ENCODE measurements at places on chromosomes 7 and 10.

DNA sequence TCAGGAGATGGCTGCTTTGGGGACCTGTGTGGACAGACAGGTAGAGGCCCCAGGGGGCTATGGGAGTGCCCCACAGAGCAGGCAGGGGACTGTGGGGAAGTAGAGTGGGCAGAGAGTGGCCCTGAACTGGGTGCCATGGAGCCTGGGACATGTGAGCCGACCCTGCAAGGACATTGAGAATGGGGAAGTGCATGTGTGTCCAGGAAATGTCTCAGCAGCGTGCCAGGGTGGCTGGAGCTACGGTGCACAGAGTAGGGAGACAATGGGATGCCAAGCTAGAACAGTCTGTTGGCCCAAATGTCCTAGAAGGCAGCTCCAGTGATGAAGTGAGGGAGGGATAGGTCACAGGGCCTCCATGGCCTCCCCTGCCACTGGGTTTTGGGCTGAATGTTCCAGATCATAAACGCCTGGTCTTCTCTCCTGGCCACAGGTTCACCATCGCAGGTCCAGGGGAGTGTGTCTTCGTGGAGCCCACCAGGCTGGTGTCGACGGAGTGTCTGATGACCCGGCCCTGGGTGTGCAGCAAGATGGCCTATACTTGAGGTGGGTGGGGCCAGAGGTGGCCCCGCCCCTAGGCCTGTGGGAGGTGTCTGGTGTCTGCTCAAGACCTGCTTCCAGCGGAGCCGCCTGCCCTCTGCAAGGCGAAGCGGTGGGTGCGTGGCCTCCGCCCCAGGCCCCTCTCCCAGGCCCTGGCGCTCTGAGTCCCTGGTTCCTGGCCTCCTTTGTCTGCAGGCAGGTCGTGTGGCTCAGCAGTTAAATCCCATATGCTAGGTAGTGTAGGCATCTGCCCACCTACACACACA, 20.5 kb downstream of the CLEC2L start:
- DNase-seq, result peak; percentile 39

GRCh38 chr7:4801839-4802231, 26.4 kb downstream of the AP5Z1 start:
- DNase-seq, result no peak

GRCh38 chr7:51214098-51214497, 102.5 kb downstream of the COBL start:
- DNase-seq, result no peak

- peak; percentile 64 for DNase-seq
Measured at GRCh38 chr7:100132697-100133151, 6.0 kb downstream of the MBLAC1 start.

GRCh38 chr7:20365486-20365885, 34.8 kb downstream of the ITGB8 start:
- DNase-seq, result peak; percentile 30

GRCh38 chr10:133422807-133423771, 1.3 kb downstream of the SPRN start:
- no peak for DNase-seq

- DNase-seq, result peak; percentile 100
Measured at GRCh38 chr10:110918643-110919348, at the start of gene BBIP1. BBIP1 (minus strand) TSS chr10:110919180; CDS start chr10:110918157, 1,023 bp downstream.

DNA sequence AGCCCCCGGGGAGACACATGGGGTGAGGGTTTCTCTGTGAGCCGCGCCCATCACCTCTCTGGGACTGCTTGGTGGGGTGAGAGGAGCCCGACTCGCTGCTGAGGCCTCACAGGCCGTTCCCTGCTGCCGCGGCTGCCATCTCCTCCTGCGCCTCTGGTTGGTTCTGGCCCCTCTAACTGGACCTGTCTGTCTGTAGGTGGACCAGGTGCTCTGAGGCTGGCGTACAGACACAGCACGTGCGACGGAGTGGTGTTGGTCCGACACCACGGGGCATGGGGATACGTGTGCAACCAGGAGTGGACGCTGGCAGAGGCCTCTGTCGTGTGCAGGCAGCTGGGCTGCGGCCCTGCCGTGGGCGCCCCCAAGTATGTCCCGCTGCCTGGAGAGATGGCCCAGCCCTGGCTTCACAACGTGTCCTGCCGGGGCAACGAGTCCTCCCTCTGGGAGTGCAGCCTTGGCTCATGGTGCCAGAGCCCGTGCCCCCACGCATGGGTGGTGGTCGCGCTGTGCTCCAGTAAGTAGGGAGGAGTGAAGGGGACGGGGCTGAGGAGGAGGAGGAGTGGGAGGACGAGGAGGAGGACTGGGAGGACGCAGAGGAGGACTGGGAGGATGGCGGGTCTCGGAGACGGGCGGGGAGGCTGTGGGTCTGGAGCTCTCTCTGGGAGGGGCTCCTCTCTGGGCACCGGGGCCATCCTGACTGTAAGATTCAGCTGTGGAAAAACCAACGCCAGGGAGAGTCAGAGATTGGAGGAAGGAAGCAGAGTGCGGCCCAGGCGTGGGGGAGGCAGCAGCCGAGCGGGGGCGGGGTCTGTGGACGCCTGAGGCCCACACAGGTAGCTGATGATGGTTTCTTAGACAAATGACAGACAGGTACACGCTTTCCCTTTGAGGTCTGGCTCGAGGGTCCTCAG, 2.6 kb downstream of the SCART1 start:
- no peak for DNase-seq

GRCh38 chr7:18962031-18962430, 155.4 kb downstream of the TWIST1 start:
- no peak for DNase-seq

GRCh38 chr10:71737001-71737833, 17.6 kb upstream of the C10orf105 start:
- no peak for DNase-seq

GRCh38 chr7:103541026-103541425, 95.0 kb upstream of the SLC26A5 start:
- DNase-seq, result no peak

- no peak for DNase-seq
Measured at GRCh38 chr10:29575098-29575455, 59.7 kb downstream of the SVIL start.

DNA sequence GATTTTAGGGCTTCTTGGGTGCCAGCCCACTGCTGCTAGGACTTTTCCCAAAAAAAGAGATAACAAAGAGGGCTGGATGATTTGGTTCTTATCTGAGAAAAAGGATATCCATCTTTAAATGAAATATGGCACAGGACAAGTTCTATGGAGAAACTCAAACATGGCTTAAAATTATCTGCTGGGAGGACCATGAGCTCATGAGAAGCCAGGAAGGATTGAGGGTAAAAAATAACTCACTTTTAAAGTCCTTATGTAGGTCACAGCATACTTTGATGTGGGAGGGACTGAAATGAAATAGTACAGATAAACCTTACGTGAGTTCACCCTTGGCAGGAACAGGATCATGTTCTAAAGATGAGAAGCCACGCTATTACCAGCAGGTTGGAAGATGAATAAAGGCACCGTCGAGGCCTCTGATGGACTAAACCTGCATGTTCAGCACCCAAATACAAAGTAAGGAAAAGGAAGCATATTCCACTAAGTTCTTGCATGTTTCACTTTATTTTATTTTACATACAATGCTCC, 369.2 kb upstream of the KLF6 start:
- DNase-seq, result no peak

DNA sequence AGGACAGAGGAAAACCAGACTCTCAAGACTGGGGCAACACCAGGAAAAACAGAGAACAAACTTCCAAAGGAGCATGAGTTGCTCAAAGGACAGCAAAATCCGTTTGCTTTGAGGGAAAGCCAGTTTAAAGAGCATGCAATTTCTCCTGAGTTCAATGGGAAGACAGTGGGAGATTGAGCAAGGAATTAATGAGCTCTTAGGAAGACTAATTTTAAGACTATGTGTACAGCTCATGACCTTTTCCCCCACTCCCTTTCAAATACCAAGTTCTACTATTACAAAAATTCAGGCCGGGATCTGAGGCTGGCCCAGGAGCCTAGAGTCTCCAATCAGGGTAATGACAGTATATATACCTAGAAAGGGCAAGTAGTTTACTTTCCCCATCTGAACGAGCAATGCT, 79.2 kb downstream of the EPDR1 start:
- DNase-seq, result no peak

DNA sequence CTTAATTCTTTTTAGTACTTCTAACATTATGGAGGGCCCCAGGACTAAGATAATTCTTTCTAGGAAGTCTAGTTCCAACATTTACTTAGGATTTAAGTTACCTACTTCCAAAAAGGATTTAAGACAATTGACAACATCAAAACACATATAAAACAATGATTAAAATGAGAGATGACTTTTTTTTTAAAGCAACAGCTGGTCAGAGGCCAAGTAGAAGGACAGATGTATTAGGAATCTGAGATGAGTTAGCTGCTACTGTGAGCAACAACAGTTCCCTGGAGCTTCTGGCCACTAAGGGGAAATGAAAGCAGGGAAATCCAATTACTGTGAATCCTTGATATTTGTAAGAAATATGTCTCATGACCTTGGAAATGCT, 222.3 kb downstream of the PHTF2 start:
- DNase-seq, result peak; percentile 45

GRCh38 chr7:24907311-24907886, 72.6 kb downstream of the OSBPL3 start:
- no peak for DNase-seq

GRCh38 chr10:113954409-113954808, 89.3 kb upstream of the ADRB1 start:
- DNase-seq, result no peak

DNA sequence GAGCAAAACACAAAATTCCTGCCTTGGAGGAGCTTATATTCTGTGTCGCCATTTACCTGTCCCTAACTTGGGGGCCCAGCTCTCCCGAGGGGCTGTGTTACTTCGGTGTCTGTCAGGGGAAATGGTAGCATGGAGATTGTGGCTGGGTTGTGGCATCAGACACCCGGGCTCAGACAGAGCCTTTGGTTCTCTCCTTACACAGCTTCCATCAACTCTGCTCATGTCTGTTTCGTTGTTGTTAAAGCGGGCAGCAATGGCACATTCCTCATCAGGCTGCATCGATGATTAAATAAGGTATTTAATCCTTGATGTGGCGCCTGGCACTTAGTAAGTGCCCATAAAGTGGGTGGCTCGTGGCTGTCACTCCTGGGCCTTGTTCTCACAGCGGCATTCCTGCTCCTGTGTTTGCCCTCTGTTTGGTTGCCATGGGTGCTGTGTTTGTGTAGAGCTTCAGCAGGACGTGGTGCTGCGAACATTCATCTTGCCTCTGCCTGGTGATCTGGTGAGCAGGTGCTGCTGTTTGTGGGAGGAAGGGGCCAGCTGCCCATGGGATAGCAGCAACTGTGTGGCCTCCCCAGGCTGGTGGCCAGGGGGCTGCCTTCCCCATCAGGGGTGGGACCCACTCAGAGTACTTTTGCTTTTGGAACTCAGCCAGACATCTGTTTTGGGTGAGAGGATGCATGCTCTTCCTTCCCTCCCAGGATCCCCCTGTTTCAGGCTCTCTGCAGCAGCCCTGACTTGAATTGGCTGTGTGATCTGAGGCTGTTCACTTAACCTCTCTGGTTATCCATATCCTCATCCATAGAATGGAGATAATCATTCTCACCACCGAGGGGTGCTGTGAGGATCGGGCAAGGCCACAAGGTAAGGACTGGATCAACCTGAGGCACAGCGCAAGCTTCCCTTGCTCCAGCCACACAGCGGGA, 207.2 kb upstream of the SVIL start:
- DNase-seq, result no peak

GRCh38 chr7:106566196-106566595, 94.8 kb downstream of the CCDC71L start:
- no peak for DNase-seq

- DNase-seq, result no peak
Measured at GRCh38 chr10:46325021-46325420, 38.2 kb downstream of the ANTXRL start.

- peak; percentile 82 for DNase-seq
Measured at GRCh38 chr10:45418849-45419675, 45.0 kb downstream of the ALOX5 start.

DNA sequence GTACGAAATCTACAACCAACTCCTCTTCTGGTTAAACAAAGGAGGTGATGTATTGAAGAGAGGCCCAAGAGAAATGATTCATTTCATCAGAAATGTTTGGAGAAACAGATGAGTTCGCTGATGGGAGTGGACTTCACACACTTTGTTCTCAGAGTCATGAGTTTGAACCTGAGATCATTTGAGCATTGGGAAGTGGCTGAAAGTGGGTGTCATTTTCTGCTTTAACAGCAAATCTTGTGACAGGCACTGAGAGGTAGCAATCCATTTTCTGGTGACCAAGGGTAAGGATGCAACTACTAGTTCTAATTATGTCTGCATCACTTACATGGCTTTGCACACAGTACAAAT, 51.4 kb downstream of the RBM20 start:
- DNase-seq, result peak; percentile 73

DNA sequence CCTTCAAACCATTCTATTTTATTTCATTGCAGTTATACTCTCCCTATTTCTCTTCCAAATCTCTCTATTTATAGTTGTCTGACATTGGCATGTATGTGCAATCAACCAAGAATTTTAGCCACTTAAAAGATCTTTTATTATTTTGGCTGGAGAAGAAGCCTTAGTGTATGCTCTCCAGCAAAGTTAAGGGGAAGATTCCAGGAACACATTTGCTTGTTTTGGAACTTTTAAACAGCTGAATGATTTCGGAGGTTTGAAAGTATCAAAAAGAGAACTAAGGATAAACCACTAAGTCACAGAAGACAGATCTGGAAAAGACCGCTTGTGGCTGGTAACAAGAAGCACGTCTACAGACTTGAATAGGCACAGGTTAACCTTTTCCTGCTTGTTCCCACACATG, 182.2 kb upstream of the FZD1 start:
- DNase-seq, result no peak

- DNase-seq, result no peak
Measured at GRCh38 chr10:63738410-63738809, 217.2 kb downstream of the REEP3 start.

DNA sequence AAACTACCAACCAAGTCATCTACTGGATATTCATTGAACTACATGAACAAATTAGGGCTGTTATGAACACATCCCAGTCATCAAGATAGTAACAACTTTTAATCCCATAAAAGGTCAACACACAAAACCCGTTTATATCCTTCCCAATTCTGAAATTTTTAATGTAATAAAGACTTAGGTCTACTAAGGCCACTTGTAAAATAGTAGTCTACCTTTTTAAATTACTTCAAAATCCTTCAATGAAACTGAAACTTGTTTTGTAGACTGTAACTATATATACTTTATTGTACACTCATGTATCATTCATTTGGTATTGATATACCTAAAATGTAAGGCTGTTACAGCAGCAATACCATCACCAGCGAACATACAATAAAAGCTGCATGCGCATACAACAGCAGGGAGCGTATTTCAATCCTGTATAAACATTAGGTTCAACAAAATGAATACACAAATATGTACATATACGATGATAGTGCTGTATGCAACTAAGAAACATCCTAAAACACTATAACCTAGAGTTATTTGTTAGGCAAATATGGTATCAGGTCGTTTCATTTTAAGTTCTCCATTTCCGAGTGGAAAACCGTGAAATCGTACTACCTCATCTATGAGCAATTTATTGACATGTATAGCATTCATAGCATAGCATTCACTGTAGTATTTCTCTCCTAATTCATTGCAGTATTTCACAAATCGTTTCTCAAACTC, 973 bp downstream of the ATAD1 start:
- DNase-seq, result peak; percentile 32
